ENCODE measurements at places on chromosomes 3 and 15. TPM values are rescaled to one million over a fixed set of nuclear protein-coding genes. Genes with fewer than 3 reads are reported as not detected.

DNA sequence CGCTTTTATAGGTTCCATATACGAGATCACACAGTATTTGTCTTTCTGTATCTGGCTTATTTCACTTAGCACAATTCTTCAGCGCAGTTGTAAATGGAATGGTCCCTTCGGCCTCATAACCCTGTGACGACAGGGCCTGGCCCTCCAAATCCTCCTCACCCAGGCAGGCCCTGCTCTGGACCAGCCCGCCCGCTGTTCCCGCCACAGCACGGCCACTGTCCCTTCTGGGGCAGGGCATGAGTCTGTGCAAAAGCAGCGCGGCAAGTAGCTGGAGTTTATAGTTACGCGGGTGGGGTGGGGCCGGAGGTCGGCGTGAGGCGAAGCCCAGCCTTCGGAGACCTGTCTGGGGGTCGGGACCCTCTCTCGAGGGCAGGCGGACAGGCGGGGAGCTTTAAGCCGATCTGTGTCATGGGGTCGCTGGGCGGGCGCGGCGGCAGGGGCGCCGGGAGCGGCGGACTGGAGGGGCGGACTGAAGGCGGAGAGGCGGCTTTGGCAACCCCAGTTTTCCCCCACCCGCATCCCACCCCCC is 543 bp downstream of the ARPIN start:
- DNase-seq = no peak

- no peak for DNase-seq
These were observed 903.7 kb downstream of the EPHA3 start for GRCh38 chr3:90011131-90011530.

GRCh38 chr3:133783762-133784161 is 21.9 kb upstream of the SRPRB start:
- DNase-seq = no peak

- DNase-seq = no peak
These were observed 85.8 kb downstream of the RPLP1 start for GRCh38 chr15:69538379-69538778.

- DNase-seq = no peak
These were observed 27.1 kb upstream of the PIK3CB start for GRCh38 chr3:138861798-138862197.

FBXL22 gene
- total RNA-seq = 4.9 TPM

Measured in esophagus squamous epithelium (tissue), 5 donors.